NCI-H2081 (cell line): ENCODE measurements at places on chromosomes 1 and 21.

- DNase-seq: no peak
Observed at GRCh38 chr1:97875996-97876395, 44.8 kb downstream of the DPYD start.

GRCh38 chr1:94321662-94322061, 84.3 kb upstream of the ARHGAP29 start:
- DNase-seq: peak; percentile 79

- DNase-seq: no peak
Observed at GRCh38 chr21:38171723-38172344, 85.0 kb upstream of the KCNJ15 start.

- DNase-seq: no peak
Observed at GRCh38 chr1:161838362-161838761, 72.2 kb downstream of the ATF6 start.

DNA sequence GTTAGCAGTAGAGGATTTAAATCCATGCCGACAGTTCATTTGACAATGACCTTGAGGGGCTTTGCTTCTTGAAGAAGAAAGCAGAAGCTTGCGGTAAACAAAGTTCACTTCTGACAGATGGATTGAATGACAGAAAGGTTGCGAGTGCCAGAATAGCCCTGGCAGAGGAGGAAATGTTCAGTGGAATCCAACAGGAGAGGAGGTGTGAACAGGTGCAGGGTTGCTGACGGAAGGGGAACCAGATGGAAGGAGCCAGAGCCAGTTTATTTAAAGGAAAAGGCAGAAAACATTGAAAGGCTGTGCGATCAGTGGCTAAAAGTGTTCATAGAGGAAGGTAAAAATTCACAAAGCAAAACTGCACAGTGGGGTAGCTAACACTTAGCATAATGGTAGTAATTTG, 141.0 kb downstream of the SDCCAG8 start:
- no peak for DNase-seq

GRCh38 chr1:34777519-34778321, 3.3 kb upstream of the GJB3 start:
- no peak for DNase-seq

DNA sequence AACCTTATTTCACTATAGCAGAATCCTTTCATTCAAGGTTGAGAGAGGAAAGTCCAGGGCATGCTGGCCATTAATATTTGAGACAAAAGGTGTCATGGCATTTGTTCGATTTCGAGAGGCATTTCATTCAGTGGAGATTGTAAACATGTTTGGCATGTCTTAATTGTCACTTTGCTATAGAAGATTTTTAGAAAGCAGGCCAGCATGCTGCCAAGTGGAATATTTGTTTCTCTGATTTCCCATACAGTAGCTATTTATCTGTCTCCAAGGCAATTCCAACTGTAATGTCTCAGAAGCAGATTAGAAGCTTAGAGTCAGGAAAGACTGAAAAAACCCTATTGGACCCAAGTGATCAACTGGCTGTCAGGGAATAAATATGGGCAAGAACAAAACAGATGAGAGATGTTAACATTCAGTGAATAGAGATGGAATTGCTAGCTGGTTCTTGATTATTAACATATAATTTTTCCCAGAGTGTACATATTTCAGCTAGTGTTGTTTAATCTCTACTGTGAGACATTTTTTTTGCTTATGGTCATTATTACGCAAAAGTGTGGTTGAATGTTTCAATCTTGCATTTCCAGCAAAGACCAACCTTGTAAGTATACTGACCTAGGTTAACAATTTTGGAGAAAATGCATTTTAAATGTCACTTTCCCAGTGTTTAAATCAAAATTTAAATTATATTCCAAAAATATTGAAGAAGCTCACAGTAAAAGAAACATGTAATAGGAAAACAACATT, 174.6 kb downstream of the KCNK2 start:
- no peak for DNase-seq

DNA sequence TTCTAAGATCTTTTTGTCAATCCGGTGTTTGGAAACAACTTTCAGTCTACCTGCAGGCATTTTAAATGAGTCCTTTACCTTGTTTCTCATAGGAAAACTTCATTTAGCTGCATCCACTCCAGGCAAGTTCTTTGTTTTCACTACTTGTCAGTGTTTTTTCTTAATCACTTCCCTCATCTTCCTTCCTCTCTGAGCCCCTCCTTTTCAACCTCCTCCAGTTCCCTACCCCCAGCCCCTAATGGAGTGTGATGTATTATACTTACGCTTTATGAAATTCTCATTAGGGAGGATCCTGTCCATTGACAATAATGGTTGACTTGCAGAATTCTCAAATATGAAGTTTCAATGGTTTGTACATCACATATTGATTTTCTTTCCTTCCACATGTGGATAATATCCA, 62.5 kb upstream of the BACH1 start:
- DNase-seq: no peak

DNA sequence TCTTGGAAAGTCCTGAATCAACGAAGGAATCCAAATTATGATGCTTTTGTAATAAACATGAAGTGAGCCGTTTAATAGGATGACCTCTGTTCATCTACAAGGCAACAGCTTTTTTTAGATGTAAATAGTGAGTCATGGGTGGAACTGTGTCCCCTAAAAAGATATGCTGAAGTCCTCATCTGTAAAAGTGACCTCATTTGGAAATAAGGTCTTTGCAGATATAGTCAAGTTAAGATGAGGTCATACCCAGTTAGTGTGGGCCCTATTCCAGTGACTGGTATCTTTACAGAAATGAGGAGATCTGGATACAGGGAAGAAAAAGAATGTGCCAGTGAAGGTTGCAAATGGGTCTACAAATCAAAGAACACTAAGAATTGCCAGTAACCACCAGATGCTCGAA, 1287.3 kb upstream of the ADGRL4 start:
- DNase-seq: no peak

- DNase-seq: no peak
Observed at GRCh38 chr1:33686551-33686950, 177.3 kb upstream of the HMGB4 start.

DNA sequence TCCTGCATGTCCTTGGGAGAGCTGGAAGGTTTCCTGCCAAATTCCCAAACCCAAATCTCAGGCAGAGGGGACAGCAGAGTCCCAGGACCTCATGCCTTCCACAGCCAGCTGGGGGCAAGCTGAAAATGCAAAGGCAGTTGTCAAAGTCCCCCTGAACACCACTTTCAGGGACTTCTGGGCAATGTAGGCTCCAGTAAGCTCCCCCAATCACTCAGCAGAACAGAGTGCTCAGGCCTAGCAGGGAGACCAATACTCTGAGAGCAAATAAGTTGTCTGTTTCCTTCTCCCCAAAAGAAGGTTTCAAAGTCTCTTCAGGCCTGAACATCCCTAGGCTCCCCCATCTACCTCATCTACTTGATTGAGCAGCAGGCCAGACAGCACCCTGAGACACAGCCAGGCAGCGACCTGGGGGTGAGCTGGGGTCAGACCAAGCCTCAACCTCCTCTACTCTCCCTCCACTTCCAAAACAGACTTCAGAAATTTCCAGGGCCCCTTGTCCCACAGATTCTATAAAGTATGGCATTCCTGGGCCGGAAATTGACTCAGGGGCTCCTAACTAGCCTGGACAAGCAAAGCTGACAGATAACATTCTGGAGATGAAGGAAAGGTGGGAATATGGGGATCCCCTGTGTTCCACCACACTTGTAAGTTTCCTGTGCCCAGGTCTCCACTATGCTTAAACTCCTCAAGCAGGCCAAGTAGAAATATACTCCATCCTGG, 1.9 kb downstream of the SLC9A1 start:
- DNase-seq: no peak

DNA sequence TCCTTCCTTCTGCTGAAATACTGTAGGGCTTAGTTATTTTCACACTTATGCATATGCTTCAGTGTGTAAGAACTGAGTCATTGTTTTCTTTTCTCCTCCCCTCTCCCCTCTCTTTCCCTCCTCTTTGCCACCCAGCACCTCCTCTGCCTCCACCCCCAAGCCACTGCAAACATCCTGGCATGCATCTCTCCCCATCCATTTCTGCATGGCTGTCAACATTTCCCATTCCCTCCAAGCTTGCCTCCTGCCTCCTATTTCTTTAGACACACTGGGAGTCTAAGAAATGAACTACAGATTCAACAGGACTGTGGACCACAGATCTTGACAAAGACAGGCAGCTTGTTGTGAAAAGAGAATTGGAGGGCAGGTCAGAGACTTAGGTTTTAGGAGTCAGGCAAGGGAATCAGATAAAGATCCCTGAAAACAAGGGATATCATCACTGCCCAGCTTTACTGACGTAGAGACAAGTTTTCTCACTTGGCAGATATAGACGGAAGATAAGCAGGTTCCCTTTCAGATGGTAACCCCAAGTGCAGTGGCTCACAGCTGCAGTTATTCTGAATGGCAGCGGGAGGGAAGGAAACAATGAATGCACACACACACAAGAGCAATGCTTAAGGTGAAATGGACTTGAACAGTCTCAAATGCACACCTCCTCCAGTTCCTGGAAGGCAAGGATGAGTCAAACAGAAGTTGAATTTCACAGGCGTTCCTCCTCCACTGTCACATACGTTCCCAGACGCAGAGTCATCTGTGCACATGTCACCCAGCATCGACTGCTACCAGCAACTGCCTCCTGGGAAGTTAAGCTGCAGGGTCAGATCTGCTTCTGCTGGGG, 56.1 kb downstream of the HIVEP3 start:
- no peak for DNase-seq

DNA sequence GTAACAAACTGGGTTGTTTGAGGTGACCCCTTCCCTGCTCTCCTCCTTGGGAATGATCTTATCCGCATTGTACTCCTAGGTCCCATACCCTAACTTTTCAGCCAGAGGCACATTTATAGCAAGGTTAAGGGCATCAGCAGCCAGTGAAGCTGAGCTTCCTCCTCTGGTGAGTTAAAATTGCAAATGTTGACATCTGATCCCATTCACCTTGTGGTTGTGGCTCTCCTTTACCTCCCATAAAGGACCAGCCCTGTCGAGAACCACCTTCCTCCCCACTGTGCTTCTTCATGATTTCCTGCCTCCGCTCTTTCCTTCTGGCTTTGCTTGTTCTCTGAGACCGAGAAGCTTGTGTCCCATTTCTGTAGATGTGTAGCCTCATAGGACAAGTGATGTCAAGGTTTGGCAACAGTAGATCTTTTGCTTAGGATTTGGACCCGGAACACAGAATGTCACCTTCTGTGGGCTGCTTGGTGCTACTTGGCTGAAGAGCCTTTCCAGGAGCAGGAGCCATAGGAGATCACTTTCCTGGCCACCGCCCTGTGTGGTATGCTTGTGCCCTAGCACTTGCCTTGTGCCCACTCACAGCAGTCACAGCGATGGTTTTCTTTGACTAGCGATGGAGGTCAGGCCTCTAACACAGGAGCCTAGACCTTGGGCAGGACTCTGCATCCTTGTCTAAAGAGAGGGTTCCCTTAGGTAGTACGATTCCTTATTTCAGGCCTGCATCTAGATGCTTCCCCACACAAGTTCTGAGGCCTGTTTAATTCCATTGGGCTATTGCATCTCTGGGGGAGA, 18.8 kb downstream of the SZRD1 start:
- DNase-seq: no peak

- DNase-seq: no peak
Observed at GRCh38 chr1:232292818-232293217, 337.1 kb downstream of the SIPA1L2 start.

DNA sequence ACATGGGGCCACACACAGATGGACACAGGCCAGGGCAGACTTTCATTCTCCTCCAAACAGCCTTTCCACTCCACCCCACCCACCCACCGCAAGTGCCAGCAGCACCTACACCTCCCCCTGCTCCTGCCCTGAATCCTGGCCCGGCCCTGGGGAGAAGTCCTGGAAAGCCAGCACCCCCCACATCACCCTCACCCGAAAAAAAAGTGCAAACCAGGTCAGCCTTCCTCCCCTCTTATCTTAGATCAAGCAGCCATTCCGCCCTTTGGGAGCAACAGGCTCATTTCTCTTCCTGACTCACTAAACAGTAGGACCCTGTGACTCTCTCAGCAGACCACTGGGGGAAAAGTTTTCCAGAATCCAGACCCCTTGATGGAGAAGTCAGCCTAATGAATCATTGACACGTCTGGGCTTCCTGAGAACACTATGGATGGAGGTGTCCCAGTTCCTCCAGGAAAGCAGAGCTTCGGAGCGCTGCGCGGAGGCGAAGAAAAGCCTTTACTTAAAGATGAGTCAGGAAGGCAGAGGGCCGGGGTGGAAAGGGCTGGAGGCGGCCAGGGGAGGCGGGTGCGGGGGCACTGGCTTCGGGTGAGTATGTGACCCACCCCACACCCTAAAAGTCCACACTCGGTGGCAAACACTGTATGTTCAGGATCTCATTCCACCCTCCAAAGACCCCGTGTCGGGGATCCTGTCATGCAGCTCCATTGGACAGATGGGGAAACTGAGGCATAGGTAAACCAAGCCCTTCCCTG, 588.7 kb downstream of the MATN1 start:
- no peak for DNase-seq

DNA sequence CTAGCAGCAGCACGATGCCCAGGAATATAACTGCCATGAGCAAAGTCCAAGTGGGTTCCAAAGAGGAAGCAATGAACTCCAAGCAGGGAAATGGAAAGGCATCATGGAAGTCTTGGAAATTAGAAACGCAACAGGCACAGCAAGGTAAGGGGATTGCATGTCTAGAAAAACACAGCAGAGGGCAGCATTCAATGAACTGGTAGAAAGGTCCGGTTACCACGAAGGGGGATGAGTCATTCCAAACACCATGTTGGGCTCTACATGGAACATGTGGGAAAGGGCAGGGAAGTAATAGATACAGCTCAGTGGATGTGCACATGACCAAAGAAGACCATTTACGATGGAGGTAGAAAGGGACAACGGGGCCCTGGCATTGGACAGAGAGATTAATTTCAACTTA, 36.4 kb downstream of the RXRG start:
- peak; percentile 14 for DNase-seq

DNA sequence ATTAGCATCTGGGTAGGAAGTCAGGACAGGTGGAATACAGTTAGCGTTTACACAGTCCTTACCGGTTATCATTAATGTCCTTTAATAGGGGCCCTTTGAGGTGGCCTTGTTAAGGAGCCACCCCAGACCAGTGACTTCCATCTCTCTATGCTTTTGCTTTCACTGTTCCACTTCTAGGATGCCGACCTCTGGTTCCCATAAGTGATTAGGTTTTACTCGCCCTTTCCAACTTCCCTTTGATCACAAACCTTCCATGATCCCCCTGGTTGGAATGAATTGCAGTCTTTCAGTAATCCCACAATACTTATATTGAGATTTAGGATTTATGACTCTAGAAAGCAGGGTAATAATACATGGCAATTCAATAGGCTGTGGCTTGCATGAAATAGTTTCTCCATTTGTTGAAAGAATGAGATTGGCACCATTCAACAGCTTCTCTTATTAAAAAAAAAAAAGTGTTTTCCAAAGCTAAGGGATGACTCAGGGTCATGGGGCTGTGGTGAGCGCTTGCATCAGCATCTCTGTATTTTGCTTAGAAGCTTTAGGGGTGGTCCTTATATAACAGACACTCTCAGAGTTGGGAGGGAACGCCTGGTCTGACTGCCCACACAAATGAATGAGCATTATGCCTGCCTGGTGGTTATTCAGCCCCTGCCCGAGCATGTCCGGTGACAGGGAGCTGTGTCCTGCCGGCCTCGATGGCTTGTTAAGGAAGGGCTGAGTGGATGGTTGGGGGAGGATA, 110.5 kb downstream of the CNIH3 start:
- no peak for DNase-seq
